ENCODE measurements at places on chromosomes 3 and 15. TPM values are rescaled to one million over a fixed set of nuclear protein-coding genes. Genes with fewer than 3 reads are reported as not detected.

Gene ADAMTS9
- 36.9 TPM for total RNA-seq

Gene UBAP1L
- total RNA-seq, result 2.7 TPM

GRCh38 chr3:143586576-143586975 is 261.7 kb downstream of the SLC9A9 start:
- no peaks in the 10 kb centered on the region for H3K4me1 ChIP-seq
- no peak for DNase-seq
- no peaks in the 10 kb centered on the region for H3K36me3 ChIP-seq
- H3K27me3 ChIP-seq, result no peaks in the 10 kb centered on the region
- H3K27ac ChIP-seq, result no peak overlapping the region
- no peak overlapping the region for H3K4me3 ChIP-seq

DNA sequence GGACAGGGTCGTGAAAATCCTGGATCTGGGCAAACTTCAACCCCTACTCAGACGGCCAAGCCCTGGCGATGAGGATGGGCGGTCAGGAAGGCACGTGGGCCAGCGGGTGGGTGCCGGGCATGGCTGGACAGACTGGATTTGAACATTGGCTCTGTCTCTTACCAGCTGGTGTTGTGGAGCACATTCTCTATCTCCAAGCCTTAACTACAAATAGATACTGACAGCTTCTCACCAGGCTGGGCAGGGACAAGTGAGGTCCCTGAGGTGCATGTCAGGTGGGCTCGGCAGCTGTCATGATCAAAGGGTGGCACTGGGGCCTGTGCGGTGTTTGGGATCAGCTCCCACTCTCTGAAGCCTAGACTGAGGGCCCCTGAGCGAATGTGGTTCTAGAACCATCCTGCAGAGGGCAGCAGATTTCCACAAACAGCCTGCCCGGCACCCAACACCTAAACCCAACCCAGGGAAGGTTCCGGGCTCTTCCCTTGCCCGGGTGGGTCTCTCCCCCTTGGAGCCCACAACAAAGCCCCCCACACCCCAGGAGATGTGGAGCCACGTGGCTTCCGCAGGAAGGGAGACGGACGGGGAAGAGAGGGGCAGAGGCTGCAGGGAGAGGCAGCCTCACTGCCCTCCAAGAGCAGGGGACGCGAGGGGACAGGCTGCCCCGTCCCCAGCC is 58.4 kb downstream of the RGMA start:
- peak overlapping the region; percentile 93 for H3K27ac ChIP-seq
- peaks cover 21% of the 10 kb centered on the region for H3K36me3 ChIP-seq
- peak; percentile 74 for DNase-seq
- H3K27me3 ChIP-seq, result no peaks in the 10 kb centered on the region

Gene HRG
- total RNA-seq, result not detected

- no peaks in the 10 kb centered on the region for H3K27me3 ChIP-seq
- no peaks in the 10 kb centered on the region for H3K4me1 ChIP-seq
- no peak overlapping the region for H3K4me3 ChIP-seq
- H3K36me3 ChIP-seq, result no peaks in the 10 kb centered on the region
- no peak overlapping the region for H3K27ac ChIP-seq
These were observed 53.1 kb downstream of the FAM81A start for GRCh38 chr15:59491062-59491461.

Gene NAALADL2
- total RNA-seq, result 9.8 TPM

Gene SYNPR
- not detected for total RNA-seq

Gene CELSR3
- 1.2 TPM for total RNA-seq

DNA sequence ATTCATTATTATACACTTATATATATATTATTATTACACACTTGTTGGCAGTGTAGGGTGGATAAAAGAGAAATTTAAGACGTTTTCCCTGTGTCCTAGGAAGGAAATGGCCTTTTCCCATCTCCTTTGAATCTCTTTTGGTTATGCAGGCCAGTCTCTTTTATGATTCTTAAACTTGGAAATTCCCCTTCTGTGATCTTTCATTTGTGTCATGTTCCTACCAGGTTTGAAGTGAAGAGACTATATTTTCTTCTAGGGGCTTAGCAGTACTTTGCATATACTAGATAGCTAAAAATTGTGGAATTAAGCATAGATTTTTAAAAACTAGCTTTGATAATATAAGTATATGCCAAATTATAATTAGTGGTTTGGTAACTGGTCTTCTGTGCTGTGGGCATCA is 58.5 kb downstream of the BBX start:
- H3K36me3 ChIP-seq, result no peaks in the 10 kb centered on the region
- no peak overlapping the region for H3K27ac ChIP-seq
- H3K4me3 ChIP-seq, result no peak overlapping the region
- H3K4me1 ChIP-seq, result peaks cover 5% of the 10 kb centered on the region
- no peak for DNase-seq

- H3K27me3 ChIP-seq, result no peaks in the 10 kb centered on the region
- peak; percentile 44 for DNase-seq
- no peak overlapping the region for H3K4me3 ChIP-seq
- no peaks in the 10 kb centered on the region for H3K36me3 ChIP-seq
- peaks cover 7% of the 10 kb centered on the region for H3K4me1 ChIP-seq
These were observed 186.4 kb downstream of the FAM43A start for GRCh38 chr3:194871864-194872668.

Gene ADAMTS7
- total RNA-seq, result 9.1 TPM

DNA sequence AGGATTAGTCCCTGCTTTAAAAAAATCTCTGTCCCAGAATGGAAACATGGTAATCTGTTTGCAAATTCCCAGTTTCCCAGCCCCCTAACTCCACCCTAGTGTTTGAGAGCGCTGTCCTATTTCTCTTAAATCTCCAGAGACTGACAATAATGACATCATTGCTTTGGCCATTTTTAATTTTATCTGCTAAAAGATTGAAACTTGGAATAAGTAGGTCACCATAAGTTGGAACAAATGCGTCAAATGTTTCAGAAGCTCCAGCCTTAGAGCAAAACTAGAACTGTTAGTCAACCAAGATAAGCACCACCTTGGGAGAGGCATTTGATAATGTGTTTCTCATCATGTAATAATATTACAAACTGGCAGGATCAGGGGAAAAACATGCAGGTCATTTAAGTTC is 25.7 kb upstream of the MB21D2 start:
- H3K4me1 ChIP-seq, result no peaks in the 10 kb centered on the region
- H3K27me3 ChIP-seq, result no peaks in the 10 kb centered on the region
- H3K36me3 ChIP-seq, result no peaks in the 10 kb centered on the region
- no peak overlapping the region for H3K4me3 ChIP-seq
- H3K27ac ChIP-seq, result no peak overlapping the region
- no peak for DNase-seq

DNA sequence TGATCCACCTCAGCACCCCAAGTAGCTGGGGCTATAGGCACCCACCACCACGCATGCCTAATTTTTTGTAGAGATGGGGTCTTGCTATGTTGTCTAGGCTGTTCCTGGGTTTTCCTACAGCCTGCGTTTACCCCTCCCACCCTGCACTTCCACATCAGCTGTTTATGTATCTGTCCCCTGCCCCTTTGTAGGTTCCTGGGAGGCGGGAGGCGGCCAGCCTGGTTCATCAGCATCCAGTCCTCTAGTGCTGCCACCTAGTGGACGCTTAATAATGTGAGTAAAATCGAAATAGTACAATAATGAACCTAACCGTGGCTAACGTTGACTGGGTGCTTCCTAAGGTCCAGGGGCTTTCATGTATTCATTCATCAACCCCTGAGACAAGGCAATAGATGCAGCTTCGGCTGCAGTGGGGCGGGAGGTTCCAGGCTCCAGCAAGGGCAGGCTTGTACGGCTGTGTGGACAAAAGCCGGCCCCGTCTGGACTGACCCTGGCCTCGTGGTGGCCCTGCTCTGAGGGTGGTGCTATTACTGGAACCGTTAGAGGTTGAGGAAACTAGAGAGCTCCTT is 1.2 kb upstream of the LCTL start:
- no peaks in the 10 kb centered on the region for H3K36me3 ChIP-seq
- H3K4me3 ChIP-seq, result no peak overlapping the region
- H3K27me3 ChIP-seq, result no peaks in the 10 kb centered on the region
- H3K4me1 ChIP-seq, result no peaks in the 10 kb centered on the region

- no peaks in the 10 kb centered on the region for H3K4me1 ChIP-seq
- H3K36me3 ChIP-seq, result no peaks in the 10 kb centered on the region
- H3K27ac ChIP-seq, result no peak overlapping the region
- DNase-seq, result no peak
- H3K27me3 ChIP-seq, result no peaks in the 10 kb centered on the region
These were observed 107.7 kb upstream of the NEO1 start for GRCh38 chr15:72944565-72944964.

GRCh38 chr3:60301142-60301541 is 950.1 kb downstream of the FHIT start:
- no peaks in the 10 kb centered on the region for H3K27me3 ChIP-seq
- no peaks in the 10 kb centered on the region for H3K4me1 ChIP-seq
- no peaks in the 10 kb centered on the region for H3K36me3 ChIP-seq
- no peak for DNase-seq
- H3K27ac ChIP-seq, result no peak overlapping the region
- no peak overlapping the region for H3K4me3 ChIP-seq

All from left lung (tissue), 14 donors.